ENCODE measurements at places on chromosomes 7 and 10.

DNA sequence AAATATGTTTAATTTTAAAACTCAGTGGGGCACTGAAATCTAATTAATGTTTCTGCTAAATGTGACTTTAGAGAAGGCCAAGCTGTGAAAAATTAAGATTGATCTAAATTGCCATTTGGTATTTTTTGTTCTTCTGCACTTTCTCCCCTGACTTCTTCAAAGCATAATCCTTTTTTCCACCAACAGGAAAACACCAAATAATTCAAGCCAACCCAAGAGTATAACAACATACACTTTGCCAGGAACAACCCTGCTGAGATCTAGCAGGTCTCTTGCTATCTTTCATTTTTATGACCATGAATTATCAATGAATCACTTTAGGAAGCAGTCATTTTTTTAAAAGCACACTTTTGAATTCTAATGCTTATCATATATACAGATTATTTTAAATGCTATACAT lies 100.1 kb downstream of the USP6NL start:
- no peak for DNase-seq

GRCh38 chr10:104559935-104560334 lies 81.2 kb upstream of the SORCS3 start:
- no peak for DNase-seq

- no peak for DNase-seq
Observed at GRCh38 chr7:128203047-128203491, 38.0 kb upstream of the LEP start.

GRCh38 chr7:101162551-101163278 lies 2.7 kb downstream of the VGF start:
- peak; percentile 67 for DNase-seq
